ENCODE measurements at places on chromosomes 7 and 10.

DNA sequence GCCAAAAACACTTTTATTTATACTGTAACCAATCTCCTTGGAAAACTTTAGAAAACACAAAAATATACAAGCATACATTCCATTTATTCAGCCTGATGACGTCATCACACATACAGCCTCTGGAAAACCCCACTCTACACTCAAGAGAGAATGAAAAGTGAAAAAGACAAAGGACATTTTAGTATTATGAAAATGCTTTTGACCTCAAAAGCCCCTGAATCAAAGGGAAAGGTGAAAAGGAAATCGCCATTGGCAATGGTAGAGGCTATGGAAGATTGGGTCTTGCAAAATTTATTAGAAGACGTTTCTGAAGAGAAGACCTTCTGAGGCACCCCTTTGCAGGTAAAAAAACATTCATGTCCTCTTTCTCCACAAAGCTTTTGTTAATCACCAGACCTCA lies 82.9 kb upstream of the STRIP2 start:
- DNase-seq = no peak

DNA sequence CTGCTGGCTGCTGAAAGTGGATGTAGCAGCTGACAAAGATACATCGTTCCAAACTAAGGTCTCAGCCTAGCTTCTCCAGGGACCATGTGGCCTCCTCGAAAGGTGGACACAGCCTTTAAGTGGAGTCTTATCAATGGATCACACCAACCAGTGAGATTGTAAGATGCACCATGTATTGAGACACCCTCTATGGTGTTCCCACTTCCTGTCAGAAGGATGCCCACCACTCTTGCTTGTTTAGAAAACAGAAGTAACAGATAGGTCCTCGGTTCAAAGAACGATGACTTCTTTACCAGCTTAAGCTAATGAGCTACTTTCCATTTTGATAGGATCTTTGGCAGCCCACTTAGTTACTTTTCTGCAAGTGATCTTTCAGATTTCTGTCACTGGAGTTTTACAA lies 34.3 kb downstream of the SLC25A13 start:
- DNase-seq = no peak

DNA sequence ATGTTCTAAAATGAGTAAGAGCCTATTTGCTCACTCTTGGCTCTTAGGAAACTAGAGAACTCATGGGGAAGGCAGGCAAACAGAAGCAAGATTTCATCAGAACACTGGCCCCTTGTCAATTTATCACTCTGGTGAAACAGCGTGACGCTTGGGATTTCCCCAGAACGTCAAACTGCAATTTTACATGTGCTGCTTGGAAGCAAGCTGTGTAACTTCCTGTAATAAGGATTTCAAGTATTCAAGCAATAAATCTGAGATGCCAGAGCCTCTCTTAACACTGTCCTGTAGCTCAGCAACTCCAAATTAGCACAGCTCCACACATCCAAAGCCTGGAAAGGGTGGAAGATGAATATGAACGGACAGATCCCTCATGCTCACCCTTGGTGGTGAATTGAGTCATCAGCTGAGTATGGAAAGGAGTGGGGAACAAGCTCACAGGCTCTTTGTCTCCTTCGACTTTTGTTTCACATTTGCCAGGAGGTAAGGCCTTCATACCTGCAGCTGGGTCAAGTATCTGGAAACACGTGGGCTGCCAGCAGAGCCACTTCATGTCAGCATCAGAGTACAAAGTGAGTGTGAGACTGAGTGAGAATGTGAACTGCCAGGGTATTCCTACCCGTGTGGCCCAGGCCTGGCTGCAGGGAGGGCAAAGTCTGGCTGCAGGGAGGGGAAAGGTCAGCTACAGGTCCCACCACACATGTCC lies 140.4 kb upstream of the NAMPT start:
- DNase-seq = peak; percentile 82

- peak; percentile 45 for DNase-seq
These were observed 119.0 kb upstream of the KCNMA1 start for GRCh38 chr10:77756319-77757232.

- peak; percentile 59 for DNase-seq
These were observed 83.1 kb downstream of the CTNNA3 start for GRCh38 chr10:67612577-67613537.

- no peak for DNase-seq
These were observed 43.1 kb downstream of the MINPP1 start for GRCh38 chr10:87547734-87548311.

GRCh38 chr7:116455009-116455408 lies 44.5 kb upstream of the CAV2 start:
- DNase-seq = no peak

- DNase-seq = peak; percentile 81
These were observed 55.7 kb downstream of the IKZF1 start for GRCh38 chr7:50359995-50360925.

DNA sequence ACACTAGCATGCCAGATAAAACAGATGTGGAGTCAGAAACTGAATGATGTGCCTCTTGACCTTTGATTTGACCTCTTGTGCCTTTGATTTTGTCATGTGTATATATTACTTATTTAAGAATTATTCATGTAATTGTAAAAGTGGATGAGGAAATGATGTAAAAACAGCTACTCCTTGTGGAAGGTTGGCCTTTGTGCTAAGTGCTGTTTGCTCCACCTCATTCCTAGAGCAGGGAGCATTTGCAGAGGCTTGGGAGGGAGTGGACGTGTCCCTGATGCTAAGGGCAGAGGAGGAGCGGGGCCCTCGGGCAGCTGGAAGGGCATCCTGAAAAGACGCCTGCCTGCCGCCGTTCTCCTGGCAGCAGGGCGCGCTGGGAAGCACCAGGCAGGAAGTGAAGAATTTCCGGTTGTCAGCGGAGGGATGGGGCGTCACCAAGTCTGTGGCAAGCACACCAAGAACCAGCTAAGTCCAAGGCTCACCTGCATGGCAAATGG lies 197.6 kb upstream of the ZNF32 start:
- peak; percentile 50 for DNase-seq

- no peak for DNase-seq
These were observed 57.2 kb downstream of the COL26A1 start for GRCh38 chr7:101419831-101420230.
